Stimulated activated CD8-positive, alpha-beta memory T cell treated with anti-CD3 and anti-CD28 coated beads, Interleukin-12 subunit alpha, Interleukin-12 subunit beta, amount 100 ng/mL, for 1 hour (primary cell): ENCODE measurements at places on chromosomes 6 and 20.

DNA sequence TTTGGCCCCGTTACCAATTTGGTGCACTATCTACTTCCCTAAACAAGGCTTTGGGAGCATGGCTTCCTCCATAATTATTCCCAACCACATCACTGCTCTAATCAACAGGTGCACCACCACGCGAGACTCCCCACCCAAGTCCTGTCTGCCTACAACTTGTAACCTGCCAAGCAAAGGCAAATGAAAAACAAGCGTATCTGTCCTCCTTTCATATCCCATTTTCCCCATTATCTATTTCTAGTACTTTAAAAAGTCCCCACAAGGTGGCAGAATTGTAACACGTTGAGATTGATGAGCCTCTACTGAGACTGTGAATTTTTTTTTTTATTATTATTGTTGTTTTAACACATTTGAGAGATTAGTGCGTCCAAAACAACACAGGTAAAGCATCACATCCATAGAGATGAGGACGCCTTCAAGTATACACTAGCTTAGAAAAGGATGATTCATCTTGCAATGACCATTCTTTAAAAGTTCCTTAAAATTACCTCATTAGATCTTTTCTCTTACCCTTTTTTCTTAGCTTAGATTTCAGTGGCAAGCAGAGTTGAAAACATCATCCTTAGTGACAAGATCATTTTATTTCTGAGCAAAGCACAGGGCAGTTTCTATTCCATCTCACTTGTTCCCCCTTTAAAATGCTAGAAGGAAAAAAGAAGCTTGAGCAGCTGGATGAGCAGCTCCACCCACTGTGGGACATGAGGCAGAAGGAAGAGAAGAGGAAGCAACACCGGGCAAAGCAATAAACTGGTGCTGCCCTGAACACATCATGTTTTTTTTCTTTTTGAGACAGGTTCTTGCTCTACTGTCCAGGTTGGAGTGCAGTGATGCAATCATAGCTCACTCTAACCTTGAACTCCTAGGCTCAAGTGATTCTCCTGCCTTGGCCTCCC lies 210.8 kb downstream of the ARHGAP18 start:
- DNase-seq, result no peak

- DNase-seq, result no peak
These were observed 7.2 kb upstream of the CTCFL start for GRCh38 chr20:57532104-57532503.

GRCh38 chr6:20352346-20352745 lies 49.3 kb upstream of the E2F3 start:
- no peak for DNase-seq

DNA sequence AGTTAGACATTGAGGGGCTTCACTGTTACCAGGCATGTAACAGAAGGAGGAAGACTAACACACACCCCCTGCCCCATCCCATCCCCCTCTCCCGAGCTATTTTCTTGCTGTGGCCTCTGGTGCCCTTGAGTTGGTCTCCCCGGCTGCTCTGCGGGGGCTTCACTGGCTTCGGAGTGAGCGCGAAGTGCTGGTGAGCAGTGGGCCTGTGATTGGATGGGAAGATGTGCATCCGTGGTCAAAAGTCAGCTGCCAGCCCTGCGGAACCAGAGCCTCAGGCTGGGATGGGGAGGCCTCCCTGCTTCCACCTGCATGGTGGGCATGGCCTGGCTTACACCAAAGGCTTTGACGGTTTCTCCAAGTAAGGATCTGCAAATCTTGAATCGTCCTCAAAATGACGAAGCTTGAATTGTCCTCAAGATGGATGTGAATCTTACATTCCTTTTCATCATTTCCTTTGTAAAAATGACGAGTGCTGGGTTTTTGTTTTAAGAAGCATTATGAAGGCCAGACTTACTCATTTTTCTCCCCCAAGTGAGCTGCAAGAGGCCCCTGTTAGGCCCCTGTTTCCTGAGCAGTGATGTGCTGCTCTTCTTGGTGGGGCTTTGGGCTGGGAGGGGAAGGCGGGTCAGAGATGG lies 23.7 kb downstream of the SPATA2 start:
- no peak for DNase-seq

DNA sequence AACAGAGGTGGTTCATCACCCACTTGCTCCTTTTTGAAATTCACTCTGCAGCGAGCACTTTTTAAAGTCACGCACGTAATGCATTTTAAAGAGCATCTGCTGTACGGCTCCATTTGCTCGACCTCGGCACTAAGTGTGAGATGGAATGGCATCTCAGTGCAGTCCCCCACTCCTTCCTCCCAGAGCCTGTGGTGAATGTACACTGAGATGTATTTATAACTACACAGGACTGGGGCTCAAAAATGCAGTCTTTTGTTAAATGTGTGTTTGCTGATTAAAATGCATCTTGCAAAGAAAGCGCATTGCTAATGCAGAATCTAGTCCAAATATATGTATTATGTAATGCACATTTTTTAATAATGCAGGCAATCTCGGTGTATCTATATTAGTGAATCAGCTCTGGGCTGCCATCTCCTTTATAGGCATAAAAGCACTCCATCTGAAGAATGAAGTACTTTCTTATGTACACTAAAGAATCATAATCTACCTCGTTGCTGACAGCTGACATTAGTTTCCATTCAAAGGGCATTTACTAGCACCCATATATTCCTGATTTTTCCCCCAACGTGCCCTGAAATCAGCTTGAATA lies 14.0 kb downstream of the GNAS-AS1 start:
- no peak for DNase-seq

DNA sequence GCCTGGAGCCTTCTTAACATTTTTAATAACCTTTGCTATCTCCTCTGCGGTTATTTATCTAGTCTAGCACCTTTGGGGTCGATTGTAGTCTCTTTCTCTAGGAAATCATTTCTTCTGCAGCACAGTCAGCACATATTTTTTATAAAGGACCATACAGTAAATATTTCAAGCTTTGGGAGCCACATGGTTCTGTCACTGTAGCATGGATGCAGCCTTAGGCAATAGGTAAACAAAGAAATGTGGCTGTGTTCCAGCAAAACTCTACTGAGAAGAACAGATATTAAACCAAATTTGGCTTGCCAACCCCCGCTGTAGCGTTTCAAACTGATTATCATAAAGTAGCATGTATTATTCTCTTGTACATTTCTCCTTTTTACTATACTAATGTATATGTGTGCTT lies 95.7 kb downstream of the SLC23A2 start:
- DNase-seq, result no peak

- DNase-seq, result no peak
These were observed 36.3 kb upstream of the TFAP2C start for GRCh38 chr20:56592817-56593216.

DNA sequence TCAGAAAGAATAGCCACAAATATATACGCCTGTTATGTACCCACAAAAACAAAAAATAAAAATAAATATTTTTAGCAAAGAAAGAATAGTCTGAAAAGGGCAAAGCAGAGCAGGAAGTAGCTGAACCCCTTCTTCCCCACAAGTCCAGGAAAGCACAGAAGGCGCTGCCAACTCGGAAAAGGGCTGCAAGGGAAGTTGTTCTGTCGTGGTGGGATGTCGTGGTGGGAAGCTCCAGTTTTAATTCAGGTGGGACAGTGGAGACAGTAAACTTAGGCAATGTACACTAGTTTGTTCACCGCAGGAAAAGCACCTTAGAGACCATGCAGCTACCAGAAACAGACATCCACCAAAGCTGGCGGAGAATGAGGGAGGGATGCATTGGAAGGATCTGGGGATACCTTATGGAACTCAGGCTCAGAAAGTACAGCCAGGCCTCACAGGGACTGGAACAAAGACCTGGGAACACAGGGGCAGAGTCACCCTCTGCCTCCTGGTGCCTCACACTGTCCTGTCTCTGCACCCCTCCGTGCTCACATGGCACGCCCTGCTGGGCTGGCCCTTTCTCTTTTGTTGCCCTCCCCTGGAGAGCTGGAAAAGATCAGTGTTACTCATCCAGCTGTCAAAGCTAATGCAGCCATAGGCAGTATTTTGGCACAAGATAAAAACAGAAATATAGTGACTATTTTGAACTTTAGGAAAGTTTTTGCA lies 3.3 kb upstream of the APMAP start:
- DNase-seq, result no peak

DNA sequence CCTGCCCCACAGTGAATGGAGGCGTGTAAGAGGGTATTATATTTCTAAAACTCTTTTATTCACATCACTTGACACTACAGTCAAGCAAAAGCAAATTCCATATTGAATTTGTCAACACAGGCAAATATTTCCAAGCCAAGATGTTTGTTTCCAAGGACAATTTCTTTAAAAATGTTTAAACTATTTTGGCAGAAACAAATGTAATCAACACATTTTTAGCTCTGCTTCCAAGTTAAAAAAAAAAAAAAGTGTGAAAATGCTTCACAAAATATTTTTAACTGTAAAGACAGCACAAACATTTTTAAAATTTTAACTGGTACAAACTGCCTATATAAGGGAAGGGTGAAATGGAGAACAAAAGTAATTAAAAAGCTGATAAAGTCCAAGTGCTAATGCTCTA lies 44.9 kb upstream of the DST start:
- DNase-seq, result no peak

DNA sequence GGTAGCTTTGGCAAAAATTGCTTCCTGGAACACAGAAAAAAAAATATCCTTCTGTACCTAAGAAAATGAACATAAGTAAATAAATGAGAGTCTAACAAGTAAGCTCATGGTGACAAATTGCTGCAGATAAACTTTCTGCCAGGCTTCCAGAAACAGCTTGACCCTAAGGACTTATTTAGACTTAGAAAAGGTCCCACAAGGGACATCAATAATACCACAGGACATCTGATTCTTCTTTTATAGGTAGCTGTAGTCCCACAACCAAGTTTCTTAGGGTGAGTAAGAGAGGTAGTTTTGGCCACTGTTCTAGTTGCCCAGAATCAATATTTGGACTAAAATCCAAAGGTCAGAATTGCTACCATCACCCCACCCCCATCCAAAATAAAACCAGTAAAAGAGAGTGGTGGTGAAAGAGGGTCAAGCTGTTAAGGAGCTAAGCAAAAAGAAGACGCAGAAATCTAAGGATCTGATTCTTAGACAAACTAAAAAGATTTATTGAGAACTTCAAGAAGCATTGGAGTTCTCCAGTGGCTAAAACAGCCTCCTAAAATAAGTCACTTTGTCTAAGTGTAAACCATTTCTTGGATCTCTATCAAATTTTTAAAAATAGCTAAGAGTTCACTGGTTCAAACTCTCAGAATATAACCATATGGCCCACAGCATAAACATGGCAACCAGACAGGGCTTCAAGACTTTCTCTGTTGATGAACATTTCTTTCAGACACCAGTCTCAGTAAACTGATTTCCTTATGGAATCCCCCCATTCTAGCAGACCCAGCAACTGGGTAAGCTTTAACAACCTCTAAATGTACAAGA lies 180.6 kb downstream of the PTPRK start:
- no peak for DNase-seq

DNA sequence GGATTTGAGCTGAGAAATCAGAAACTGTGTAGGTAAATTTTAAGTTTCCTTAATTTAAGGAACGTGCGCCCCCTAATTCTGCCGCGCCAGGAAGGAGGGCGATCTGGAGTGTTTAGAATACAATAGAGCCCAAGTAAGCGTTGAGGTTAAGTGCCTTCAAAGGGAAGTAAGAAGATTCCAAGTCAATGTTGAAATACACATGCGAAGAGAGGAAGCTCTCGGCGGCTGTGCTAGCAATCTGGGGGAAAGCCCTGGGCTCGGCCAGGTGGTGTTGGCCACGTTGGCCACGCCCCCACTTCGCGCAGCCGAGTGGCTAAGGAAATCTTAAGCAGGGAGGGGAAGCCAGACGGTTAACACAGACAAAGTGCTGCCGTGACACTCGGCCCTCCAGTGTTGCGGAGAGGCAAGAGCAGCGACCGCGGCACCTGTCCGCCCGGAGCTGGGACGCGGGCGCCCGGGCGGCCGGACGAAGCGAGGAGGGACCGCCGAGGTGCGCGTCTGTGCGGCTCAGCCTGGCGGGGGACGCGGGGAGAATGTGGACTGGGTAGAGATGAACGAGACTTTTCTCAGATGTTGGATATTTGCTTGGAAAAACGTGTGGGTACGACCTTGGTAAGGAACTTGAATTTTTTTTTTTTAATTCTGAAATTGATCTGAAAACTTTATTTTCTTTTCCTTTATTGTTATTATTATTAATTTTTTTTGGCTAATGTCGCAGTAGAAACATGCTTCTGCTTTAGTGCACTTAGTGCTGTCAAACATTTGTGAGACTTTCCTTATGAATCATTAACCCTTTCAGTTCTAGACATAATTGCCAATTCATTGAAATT lies at the start of gene PRDM1:
Gene PRDM1, plus strand, starts transcription at position 353 of the 830 bp plus-strand sequence. Its CDS starts 218 bp downstream, at position 571.
- DNase-seq, result peak; percentile 57

- no peak for DNase-seq
These were observed 379.9 kb downstream of the C6orf118 start for GRCh38 chr6:164929408-164929977.

- no peak for DNase-seq
These were observed 519.9 kb upstream of the NOX3 start for GRCh38 chr6:155975506-155975905.

DNA sequence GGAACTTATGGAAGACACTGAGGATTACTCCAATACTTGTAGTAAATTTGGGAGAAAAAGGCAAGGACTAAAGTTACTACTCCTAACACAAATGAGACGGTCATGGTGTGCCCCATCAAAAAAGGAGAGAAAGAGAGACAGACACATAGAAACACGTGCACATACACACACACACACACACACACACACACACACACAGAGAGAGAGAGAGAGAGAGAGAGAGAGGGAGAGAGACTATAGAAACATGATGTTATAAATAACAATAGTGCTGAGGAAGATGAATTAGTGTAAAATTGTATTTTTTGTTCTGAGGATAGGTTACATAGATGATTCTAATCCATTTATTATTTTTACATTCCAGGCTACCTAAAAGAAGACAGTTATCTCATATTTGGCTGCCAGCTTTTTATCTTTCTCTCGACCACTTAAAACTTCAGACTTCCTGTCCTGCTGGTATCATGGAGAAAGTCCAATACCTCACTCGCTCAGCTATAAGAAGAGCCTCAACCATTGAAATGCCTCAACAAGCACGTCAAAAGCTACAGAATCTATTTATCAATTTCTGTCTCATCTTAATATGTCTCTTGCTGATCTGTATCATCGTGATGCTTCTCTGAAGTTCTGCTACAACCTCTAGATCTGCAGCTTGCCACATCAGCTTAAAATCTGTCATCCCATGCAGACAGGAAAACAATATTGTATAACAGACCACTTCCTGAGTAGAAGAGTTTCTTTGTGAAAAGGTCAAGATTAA lies 10.5 kb downstream of the PLN start:
- DNase-seq, result no peak

- DNase-seq, result no peak
These were observed 283.5 kb downstream of the KHDC1L start for GRCh38 chr6:72941751-72942150.

- no peak for DNase-seq
These were observed 102.3 kb upstream of the MCHR2 start for GRCh38 chr6:100096341-100096740.

DNA sequence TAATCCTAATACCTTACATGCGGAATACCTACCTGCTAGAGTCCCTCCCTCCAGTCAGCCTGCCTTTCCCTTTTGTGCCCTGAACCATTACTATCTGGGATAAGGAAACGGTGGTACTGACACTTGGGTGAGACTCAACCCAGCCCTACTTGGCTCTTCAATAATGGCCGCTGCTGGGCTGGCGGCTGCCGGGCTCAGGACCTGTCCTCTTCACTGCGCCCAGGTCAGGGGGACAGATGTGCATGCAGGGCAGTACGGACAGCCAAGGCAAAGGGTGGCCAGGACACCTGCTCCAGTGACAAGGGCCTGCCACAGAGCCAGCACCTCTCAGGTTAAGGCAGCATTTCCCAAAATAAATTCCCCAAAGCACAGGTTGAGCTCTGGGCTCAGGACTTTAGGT lies 29.9 kb downstream of the UBE2V1 start:
- no peak for DNase-seq
